ENCODE measurements at places on chromosomes 4 and X.

GRCh38 chr4:153467897-153468262, 1.7 kb downstream of the TMEM131L start:
- no peak for DNase-seq

GRCh38 chr4:99722725-99723124, 65.1 kb upstream of the C4orf54 start:
- DNase-seq = no peak

DNA sequence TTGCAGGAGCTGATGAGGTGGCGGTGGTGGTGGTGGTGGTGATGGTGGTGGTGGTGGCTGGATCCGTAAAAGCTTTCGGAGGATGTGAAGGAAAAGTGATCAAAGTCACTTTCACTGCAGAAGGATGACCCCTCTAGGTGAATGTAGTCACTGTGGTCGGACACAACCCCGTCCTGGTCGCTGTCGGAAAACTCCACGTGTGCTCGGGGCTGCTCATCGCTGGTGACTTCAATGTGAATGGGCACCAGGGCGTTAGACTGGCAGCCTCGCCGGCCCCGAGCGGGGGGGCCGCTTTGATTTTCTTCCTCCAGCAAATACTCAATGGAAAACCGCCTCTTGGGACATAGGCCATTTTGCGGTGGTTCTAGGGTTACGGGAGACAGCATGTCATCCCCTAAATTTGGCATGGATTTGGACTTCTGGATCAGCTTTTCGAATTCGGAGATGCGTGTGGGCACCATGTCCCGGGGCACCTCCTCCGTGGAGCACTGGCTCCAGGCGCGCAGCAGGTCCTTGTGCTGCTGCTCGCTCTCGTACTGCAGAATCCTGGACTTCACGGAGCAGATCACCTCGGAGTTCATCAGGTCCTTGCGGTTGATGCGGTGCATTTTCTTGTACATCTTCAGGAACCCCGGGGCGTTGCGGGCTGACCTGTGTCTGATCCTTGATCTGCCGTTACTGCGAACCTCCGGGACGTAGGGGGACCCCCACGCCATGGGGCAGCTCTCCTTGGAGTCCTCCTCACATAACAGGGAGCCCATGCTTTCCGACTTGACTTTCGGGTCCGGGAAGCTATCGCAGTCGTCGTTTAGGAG, 88.3 kb upstream of the PDLIM3 start:
- no peak for DNase-seq

DNA sequence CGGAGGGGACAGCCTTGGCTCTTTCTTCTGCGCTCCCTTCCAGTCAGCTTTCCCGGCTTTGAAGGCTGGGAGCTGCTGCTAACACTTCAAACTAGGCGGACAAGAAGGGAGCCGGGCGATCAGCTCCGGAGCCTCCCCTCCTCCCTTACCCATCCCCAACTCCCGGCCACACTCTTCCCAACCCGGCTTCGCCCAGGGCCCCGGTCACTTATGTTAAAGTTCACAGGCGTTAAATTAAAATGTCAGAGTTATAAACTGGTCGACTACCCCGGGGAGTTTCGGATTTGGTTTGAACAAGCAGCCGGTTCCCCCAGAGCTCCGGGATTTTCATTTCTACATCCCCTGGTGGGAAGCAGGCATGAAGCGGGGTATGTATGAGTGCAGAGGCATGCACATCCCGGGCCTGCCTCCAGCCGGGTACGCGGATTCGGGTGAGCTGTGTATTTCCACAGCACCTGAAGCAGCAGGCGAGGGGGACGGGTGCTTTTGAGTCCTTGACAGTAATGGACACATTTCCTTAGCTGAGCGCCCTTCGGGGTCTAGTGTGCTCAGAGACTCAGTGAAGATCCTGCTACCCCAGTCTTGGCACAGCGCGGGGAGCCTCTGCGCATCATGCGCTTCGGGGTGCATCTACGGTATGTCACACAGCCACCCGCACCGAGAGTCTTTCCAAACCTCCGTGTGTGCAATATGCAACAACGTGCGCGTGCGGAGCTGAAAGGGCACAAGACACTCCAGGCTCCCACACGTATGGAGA, 880 bp downstream of the UNC5C start:
- DNase-seq = no peak

DNA sequence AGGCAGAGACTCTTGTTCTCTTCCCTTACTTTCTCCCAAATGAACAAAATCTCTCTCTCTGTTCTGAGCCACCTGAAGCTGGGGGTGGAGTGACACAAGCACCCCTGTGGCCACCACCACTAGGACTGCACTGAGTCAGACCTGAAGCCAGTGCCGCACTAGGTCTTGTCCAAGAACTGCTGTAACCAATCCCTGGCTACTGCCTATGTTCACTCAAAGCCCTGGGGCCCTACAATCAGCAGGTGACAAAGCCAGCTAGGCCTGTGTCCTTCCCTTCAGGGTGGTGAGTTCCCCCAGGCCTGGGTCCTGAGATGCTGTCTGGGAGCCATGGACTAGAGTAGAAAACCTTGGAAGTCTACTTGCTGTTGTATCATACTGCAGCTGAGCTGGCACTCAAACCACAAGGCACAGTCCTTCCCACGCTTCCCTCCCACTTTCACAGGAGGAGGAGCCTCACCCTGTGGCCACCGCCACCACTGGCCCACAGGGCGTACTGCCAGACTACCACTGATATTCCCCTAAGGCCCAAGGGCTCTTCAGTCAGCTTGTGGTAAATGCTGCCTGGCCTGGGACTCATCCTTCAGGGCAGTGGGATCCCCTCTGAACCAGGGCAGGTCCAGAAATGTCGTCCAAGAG, 119.1 kb downstream of the RTL9 start:
- DNase-seq = no peak

- no peak for DNase-seq
Measured at GRCh38 chrX:21802054-21802670, 37.3 kb upstream of the MBTPS2 start.

DNA sequence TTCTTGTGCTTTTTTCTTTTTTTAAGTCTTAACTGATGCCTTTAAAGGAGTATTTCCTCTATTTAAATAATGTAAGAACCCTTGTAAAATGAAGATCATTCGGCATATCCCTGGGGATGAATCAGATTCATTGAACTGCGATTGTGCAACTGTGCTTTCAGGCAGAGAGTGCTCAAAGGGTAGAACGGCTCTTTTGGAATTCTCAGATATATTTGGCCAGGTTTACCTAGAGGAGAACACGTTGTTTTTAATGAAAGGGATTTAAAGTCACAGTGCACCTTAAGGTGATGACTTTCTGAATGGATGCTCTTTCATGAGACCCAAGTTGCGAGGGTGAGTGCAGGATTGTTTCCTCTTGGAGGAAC, 51.6 kb upstream of the ELOVL6 start:
- DNase-seq = no peak

DNA sequence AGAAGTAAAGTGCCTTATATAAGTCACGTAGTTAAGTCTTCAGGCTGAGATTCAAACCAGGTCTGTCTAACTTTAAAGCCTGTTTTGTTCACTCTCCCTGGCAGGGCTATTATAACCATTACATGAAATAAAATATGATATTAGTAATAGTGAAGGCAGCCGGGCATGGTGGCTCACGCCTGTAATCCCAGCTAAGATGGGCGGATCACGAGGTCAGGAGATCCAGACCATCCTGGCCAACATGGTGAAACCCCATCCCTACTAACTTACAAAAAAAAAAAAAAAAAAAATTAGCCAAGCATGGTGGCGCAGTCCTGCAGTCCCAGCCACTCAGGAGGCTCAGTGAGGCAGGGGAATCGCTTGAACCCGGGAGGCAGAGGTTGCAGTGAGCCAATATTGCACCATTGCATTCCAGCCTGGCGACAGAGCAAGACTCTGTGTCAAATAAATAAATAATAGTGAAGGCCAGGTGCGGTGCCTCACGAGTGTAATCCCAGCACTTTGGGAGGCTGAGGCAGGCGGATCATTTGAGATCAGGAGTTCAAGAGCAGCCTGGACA, 22.1 kb upstream of the SOWAHD start:
- DNase-seq = no peak

DNA sequence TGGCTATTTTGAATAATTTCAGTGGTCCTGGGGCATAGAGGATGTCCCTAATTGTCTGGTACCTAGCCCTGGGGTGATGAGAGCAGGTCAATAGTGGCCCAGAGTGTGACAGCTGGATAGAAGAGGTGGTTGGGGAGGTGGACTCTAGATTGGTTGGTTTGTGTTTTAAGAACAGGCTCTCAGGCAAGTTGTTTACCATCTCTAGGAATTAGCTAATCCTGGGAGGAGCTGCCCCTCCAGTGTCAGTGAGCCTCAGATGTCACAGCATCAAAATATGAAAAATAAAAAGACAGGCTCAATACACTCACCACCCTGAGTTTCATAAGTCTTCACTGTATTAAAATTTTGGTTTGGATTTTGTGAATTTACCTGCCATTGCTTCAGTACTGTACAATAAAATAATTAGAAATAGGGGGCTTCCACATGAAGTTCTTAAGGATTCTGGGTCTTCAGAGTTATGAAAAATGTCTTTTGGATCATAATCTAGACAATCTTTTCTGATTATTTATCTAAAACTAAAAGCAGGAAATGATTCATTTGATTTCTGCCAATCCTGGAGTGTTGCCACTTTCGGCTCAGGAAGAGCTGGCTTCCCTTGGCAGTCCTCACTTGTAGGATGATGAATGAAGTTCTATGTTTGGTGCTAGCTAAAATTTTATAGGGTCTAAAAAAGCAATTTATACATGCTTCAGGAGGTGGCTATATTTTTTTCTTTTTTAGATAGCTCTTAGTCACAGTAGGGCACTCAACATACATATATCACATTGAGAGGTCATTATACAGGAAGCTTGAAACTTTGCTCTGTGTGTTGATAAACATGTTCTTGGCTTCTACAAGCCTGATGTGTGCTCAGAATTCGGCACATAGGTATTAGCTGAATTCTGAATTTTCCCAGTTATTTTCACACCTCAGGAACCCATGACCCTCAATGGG, 395.1 kb downstream of the RAB28 start:
- DNase-seq = no peak

GRCh38 chr4:15396157-15396800, 31.6 kb upstream of the C1QTNF7 start:
- DNase-seq = no peak

DNA sequence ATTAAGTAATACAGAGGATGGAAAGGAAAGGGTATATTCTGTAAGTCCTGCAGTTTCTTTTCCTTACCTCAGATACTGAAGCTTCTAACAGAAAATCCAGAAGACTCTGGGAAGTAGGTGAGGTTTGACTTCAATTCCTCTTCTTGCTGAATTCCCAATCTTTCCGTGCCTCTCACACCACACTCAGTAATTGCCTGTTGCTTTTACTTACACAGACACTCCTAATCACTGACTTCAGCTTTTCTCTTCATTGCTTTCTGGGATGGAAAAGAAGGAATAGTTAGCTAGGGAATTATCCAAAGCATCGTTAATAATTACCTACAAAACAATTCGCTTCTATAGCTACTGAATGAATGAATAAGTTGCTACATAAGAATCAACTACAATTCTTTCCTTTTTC, 163.6 kb downstream of the FBXO8 start:
- no peak for DNase-seq

GRCh38 chrX:44156726-44157125, 183.5 kb upstream of the NDP start:
- no peak for DNase-seq

- DNase-seq = no peak
Measured at GRCh38 chrX:140733766-140734342, 24.3 kb downstream of the LINC00632 start.

DNA sequence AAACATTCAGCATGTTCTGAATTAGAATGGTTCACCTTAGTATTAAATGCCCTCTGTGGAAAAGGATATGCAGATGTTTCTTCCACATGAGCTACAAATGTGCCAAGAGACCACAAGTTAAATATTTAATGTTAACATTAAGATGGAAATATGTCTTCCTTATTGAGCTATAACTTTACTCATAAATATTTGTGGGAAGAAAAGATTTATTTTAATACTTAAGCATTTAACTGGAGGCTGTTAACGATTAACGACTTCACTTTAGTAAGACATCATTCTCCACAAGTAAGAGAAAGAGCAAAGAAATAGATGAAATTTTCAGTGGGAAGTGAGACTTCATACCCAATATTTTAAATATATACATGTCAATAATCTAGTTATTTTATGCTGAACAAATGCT, 1046.0 kb upstream of the GRID2 start:
- DNase-seq = no peak

DNA sequence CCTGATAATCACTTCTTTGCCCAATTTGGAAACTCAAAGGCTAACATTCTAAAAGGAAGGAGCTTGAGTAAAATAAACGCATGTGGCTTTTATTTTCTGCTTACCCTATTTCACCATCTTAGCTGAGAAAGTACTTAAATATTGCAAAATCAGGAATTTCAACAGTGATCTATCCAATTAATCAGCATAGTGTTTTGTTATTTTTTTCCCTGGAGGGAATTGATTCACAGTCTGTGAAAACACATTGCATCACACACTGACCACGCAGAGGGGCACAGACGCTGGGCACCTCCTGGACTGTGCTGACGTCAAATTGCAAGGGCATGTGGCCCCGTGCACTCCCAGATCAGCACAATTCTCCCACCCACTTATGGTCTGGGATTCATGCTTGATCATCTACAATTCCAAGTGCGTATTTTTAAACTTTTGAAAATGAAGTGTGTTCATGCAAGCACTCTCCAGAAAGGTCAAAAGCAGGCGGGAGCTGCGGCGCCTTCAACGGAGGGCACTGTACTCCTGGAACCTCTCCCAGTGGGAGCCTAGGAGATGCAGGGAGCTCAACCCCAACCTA, 320.6 kb upstream of the PPARGC1A start:
- DNase-seq = no peak

DNA sequence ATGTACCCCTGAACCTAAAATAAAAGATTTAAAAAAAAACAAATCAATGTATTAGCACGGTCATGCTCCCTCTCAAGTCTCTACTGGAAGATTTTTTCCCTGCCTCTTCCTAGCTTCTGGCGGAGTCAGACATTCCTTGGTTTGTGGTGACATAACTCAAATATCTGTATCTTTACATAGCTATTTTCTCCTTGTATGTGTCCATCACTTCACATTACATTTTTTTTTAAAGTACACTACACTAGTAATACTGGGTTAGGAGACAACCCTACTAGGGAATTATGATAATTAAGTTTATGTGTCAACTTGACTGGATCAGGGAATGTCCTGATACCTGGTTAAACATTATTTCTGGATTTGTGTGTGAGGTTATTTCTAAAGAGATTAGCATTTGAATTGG, 1197.9 kb downstream of the TECRL start:
- DNase-seq = no peak

DNA sequence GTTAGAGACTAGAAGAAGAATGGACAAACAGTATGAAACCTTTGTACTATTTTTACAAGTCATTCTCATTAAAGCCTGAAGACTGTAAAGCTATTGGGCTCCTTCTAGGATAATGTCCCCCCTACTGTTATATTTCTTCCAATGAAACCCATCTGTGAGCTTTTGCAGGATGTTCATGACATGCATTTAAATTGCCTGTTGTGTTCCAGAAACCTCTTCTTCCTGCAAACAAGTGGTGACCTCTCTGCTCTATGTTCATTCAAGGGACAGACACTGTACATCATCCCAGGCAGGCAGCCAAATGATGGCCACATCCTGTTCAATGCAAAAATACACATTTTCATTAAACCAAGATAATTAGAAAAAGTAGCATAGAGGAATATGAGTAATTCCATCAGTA, 128.0 kb downstream of the C4orf33 start:
- no peak for DNase-seq

- DNase-seq = no peak
Measured at GRCh38 chr4:60366661-60367060, 833.5 kb upstream of the ADGRL3 start.

Measured in activated T-helper 1 cell treated with Interleukin-2 at 50 U/mL for 16 hours (primary cell).